ENCODE measurements at places on chromosomes 5 and 9.
A peak's percentile ranks its signal among the peaks of the same experiment; 100 is the strongest.

GRCh38 chr9:92242260-92243136 lies 51.0 kb downstream of the IARS1 start:
- no peak for DNase-seq

DNA sequence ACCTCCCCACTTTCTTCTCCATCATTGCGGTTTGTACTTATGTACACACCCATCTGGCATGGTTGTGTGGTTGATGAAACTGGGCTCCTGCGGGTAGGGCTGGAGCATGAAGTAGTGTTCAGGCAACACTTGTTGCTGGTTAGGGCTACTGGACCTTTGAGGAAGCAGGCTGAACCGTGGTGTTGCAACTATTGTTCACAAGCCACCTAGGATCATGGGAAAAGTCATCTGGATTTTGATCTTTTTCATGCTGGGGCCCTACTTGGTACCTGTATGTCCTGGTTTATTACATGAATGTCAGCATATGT lies 40.1 kb upstream of the TIFAB start:
- no peak for DNase-seq

- DNase-seq, result no peak
Measured at GRCh38 chr9:99867536-99867935, 38.9 kb upstream of the STX17 start.

- DNase-seq, result no peak
Measured at GRCh38 chr9:12814877-12815237, 40.0 kb downstream of the LURAP1L start.

- DNase-seq, result peak; percentile 17
Measured at GRCh38 chr5:2525351-2525750, 226.1 kb downstream of the IRX2 start.

- DNase-seq, result no peak
Measured at GRCh38 chr5:9519537-9519936, 26.3 kb downstream of the SEMA5A start.

GRCh38 chr9:98016137-98016680 lies 33.1 kb downstream of the ANP32B start:
- no peak for DNase-seq

GRCh38 chr9:87080512-87081264 lies 133.4 kb upstream of the GAS1 start:
- no peak for DNase-seq

- DNase-seq, result no peak
Measured at GRCh38 chr9:129864991-129865647, 29.9 kb downstream of the USP20 start.

GRCh38 chr5:141838326-141839014 lies 39.7 kb downstream of the PCDH1 start:
- no peak for DNase-seq

DNA sequence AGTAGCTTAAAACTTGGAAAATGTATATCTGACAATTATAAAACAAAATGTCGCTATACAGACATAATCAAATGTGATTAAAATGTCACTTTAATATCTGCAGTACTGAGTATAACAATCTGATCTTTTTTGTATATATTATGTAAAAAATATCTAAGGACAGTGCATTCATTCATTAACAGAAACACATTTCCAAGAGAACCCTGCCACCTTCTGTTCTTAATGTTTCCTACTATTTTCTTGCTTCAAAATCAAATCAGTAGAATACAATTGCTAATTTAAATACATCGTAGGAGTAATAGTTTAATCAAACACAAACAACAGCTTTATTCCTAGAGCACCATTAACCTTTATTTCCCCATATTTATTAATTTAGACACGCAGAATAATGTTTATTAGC lies 142.6 kb upstream of the ST8SIA4 start:
- DNase-seq, result no peak

- no peak for DNase-seq
Measured at GRCh38 chr9:76232861-76233489, 161.3 kb downstream of the RFK start.

- DNase-seq, result no peak
Measured at GRCh38 chr9:70117835-70118319, 74.2 kb downstream of the MAMDC2 start.

DNA sequence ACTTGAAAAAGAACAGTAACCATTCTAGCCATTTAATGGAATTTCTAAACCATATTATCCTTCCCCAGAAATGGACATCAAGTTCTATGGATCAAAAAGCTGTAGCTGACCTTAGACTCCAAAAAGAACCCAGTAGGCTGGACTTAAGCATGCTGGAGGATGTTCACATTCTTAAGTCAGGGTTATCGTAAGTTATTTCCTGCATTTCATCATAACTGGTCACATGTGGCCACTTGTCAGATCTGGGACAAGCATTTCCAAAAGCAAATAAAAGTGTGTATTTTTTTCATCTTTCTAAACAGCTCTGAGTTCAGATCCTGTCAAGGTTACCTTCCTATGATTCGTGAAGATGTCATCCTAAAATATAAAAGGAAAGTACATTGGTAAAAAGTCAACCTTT lies 274.5 kb upstream of the PTGER4 start:
- no peak for DNase-seq

DNA sequence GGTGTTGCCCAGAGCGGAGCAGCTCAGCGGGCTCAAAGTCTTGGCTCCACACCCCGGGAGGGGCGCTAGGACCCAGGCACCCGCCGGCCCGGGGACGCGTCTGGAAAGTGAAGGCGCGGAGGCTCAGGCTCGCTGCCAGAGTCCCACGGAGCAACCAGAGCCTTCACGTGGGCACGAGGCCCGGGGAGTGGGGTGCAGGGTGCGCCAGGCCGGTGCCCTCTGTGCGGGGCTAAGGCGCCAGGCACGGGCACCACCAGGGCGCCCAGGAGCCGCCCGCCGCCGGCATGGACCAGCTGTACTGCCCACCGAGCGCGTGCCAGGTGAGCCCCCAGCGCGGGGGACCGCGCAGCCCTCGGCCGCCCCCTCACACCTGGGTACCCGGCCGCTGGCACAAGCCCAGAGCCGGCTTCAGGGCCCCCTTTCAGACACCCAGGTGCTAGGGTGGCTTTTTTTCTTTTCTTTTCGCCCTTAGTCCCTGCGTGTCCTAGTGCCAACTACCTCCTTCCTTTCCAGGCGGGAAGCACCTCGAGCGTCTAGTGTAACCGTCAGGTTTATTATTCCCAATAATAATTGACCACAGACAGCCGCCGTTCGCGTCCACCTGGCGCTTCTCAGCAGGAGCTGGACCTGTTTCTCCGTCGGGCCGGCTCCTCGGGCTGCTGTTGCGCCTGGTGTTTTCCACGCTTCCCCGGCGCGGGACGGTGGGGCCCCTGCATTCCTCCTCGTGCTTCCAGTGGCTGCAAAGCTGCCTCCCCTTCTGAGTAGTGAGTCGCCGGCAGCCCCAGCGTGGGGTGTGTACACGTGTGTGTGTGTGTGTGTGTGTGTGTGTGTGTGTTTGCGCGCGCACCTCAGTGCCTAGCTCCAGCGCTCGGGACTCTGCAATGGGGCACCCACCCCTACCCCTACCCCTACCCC lies 30.1 kb upstream of the PDE8B start:
- no peak for DNase-seq

Data from activated effector memory CD4-positive, alpha-beta T cell treated with anti-CD3 and anti-CD28 coated beads, Interleukin-2, amount 50 U/mL, for 16 hours (primary cell).